CD4-positive, alpha-beta T cell treated with Interferon alpha-2 for 1 hour (primary cell): ENCODE measurements at places on chromosomes 16 and 17.

DNA sequence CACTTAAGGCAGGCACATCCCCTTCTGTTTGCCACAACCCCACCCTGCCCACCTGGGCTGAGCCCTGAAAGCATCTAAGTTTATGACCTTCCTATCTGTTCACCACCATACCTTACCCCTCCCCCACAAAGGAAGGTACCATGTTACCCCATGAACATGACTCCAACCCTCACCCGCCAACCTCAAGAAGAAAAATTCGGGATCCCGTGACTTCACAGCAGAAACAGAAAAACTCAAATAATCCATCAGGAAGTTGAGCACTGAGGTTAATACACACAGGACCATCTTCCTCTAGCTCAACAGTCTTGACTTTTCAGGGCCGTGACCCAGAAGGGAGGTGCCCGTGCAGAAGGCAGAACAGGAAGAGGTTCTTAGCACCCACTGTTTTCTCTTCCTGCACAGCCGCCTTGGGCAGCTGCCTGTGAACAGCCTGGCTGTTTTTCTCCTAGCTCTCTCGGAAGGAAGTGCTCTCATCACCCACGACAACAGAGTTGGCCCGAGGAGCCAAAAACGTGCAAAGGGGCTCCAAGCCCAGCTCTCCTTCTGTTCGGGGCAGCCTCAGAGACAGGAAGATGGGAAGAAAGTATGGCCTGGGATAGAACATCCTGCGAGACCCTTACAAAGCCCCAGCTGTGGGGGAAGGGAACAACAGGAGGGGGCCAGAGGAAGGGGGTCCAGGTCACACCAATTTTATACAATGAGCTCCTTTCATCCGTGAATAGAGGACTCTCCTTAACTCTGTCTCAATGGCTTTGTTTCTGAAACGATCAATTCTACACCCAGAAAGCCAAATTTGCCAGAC is 101.1 kb downstream of the XYLT1 start:
- peak; percentile 81 for DNase-seq

DNA sequence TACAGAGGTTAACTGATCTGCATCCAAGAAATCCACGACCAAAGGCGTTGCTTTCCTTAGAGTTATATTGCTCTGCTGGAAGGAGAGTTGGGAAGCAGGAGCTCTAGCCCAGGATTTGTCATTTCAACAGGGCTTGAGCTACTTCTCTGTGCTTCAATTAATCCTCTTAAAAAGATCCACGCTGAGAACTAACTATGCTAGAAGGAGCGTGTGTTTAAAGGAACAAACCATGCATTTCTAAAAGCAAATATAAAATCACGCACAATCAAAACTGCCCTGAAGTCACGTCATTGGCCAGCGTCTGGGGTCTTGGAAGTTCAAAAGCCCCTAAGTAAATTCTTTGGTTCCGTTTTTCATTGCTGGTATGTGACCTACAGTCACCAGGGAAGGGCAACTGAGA is 1.1 kb downstream of the ARL6IP1 start:
- DNase-seq: no peak

GRCh38 chr16:72013389-72013788 is 4.8 kb downstream of the DHODH start:
- no peak for DNase-seq

GRCh38 chr16:84874004-84874435 is 54.2 kb downstream of the CRISPLD2 start:
- no peak for DNase-seq

GRCh38 chr16:84141143-84141670 is 3.8 kb downstream of the HSDL1 start:
- peak; percentile 6 for DNase-seq

DNA sequence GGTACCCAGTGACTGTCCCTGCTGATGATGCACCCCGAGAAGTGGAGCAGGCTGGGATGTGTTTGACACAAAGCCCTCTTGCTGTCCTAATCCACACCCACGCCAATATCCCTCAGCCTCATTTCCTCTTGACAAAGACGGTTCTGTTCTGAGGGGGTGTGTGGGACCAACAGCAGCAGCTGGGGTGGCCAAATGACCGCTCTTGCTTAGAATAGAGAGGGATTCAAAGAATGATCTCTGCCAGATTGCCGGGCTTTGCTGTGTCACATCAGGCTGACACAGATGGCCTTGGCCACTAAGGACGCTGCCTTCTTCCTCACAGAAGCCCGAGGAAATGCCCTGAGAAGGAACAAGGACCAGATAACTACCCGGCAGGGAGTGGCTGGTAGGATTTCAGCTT is 250.7 kb downstream of the NTN1 start:
- no peak for DNase-seq
